ENCODE measurements at places on chromosomes 4 and X.

GRCh38 chr4:3112201-3112600 lies 37.7 kb downstream of the HTT start:
- no peak for DNase-seq

DNA sequence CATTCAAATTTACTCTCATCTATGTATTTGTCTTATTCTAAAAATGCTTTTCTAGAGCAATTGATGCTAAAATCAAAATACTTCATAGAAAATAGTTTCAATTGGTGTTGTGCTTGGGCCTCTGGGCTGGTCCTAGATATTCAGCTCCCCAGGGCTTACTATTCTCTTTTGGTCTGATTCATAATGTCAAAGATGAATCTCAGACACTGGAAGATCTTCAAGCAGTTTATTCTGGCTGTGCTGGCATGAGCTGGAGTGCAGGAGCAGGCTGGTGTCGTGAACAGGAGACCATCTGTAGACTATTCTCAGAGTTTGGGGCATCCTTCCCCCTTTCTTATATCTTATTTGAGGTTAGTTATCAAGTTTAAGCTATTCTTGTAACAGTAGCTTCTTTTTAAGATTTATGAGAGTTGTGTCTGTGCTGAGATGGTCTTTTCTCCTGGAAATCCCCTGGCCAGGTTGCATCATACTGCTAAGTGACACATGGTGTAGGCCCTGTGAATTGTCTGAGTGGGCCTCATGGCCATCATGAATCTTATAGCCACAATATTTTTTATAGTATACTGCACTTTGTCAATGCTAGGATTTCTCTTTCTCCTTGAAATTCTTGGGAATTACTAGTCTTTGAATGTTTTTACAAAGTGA lies 1624.0 kb upstream of the IGFBP7 start:
- no peak for DNase-seq

GRCh38 chrX:10577853-10578252 lies 42.5 kb downstream of the MID1 start:
- peak; percentile 6 for DNase-seq

- DNase-seq: no peak
Observed at GRCh38 chr4:69576251-69576877, 63.1 kb downstream of the UGT2A2 start.

DNA sequence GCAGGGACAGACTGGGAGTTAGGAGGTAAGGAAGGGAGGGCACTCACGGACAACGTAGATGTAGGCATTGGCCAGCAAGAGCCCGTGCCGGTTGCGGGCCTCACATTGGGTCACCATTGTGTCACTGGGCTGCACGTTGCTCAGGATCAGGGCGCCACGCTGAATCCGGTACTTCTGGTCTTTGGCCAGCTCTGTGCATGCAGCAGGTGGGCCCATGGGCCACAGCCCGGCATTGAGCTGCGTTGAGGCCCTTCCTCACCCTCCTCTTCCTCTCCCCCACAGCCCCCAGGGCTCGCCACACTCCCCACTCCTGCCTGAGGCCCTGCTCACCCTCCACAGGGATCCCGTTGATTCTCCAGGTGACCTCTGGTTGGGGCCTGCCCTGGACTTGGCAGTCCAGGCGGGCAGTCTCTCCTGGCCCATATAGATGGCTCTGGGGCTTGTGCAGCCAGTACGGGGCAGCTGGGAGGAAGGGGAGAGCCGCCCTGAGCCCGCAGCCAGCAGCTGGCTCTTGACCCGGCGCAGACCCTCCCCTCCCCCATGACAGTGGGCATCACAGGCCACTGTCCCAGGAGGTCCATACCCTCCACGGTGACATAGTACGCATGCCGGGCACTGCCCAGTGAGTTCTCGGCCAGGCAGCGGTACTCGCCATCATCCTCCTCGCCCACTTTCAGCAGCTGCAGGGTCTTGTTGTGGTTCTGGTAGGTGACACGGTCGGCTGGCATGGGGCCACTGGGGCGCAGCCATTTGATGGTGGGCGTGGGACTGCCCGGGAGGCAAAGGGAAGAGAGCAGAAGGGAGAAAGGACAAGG lies 16.3 kb downstream of the L1CAM start:
- no peak for DNase-seq

DNA sequence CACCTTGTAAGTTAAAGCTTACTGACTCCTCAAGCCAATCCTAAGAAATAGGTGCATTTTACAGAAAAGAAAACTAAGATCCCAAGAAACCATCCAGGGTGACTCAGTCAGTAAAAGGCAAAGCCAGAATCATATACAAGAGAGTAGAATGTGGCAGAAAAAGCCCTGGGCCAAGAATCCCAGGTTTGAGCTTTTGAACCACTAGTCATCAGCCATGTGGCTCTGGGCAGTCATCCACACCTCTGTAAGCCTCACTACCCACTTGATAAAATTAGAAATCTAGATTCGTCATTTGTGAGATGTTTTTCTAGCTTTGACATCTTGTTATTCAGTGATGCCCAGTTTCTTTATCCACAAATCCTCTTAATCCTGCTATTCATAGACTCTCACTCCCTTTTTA lies 122.2 kb upstream of the PDE5A start:
- DNase-seq: no peak

DNA sequence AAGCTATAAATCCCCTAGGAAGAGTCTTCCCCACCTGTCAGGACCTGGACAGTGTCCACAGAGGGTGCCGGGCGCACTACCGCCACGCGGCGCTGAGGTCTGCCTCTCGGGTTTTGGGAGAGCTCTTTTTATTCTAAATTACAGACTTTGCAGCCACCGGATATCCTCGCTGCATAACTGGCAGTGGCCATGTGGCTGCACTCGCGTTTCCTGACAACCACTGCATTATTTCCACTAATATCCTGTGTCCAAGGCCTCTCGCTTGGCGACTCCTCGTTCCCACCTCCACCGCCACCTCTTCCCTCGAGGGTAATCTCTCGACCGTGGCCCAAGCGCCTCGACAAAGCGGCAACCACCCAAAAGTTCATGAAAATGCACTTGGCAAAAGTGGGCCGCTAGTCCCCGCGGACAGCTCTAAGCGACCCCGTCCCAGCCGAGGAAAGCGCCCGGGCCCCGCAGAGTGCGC lies 512 bp upstream of the TMEM131L start:
- peak; percentile 77 for DNase-seq

- DNase-seq: peak; percentile 86
Observed at GRCh38 chrX:130110379-130111219, at the start of gene ELF4. Gene ELF4, minus strand, starts transcription at chrX:130110497. Its CDS starts 29,167 bp downstream, at chrX:130081330.

- peak; percentile 51 for DNase-seq
Observed at GRCh38 chrX:68490644-68491043, 8.2 kb upstream of the YIPF6 start.

GRCh38 chrX:10008483-10009056 lies 41.4 kb downstream of the CLDN34 start:
- no peak for DNase-seq

DNA sequence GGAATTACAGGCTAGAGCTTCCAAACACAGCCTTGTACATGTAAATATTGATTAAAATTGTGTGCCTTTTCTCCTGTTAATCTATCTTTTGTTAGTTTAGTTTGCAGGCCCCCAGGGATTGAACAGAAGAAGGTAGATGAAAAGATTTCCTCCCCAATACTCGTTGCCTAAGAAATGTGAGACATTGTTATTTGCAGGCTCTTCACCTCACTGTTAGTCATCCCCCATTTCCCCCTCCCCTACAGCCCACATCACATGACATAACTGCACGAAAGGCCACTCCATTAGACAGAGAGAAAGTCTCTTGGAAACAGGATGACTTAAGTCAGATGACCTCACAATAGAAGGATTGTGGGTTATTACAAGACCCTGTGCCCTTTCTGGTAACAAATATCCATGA lies 13.3 kb upstream of the MID1 start:
- DNase-seq: peak; percentile 26

DNA sequence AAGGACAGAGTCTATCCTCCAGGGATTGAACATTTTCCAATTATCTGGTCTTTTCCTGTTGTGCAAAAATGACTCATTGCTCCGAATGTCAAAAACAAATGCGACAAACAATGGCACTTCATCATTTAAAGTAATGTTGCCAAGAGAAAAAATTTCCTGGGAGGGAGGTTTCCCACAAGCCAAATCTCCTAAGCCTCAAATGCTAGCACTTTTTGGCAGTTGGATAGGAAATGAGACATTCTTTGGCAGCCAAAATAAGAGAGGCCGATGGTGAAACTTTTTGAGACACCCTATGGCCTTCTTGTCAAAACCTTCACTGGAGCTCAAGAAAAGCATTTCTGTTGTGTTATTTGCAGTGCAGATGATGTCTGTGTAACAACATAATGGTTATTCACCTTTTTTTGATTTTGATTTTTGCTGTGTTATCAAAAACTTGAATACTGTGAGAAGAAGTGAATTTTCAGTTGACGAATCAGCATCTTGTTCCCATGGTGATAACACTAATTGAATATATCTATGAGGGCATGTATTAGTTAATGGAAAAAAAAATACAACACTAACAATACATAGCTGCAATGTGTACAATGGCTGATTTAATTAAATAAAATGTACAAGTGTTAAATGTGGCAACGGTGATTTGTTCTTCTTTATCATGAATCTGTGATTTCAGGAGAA lies 333.8 kb downstream of the ANK2 start:
- no peak for DNase-seq

GRCh38 chr4:151939670-151940069 lies 178.9 kb upstream of the GATB start:
- no peak for DNase-seq

DNA sequence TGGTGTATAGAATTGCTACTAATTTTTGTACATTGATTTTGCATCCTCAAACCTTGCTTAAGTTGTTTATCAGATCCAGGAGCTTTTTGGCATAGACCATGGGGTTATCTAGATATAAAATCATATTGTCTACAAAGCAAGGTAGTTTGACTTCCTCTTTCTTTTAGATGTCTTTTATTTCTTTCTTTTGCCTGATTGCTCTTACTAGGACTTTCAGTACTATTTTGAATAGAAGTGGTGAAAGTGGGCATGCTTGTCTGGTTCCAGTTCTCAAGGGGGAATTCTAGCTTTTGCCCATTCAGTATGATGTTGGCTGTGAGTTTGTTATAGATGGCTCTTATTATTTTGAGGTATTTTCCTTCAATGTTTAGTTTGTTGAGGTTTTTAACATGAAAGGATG lies 187.9 kb upstream of the LCORL start:
- DNase-seq: no peak

DNA sequence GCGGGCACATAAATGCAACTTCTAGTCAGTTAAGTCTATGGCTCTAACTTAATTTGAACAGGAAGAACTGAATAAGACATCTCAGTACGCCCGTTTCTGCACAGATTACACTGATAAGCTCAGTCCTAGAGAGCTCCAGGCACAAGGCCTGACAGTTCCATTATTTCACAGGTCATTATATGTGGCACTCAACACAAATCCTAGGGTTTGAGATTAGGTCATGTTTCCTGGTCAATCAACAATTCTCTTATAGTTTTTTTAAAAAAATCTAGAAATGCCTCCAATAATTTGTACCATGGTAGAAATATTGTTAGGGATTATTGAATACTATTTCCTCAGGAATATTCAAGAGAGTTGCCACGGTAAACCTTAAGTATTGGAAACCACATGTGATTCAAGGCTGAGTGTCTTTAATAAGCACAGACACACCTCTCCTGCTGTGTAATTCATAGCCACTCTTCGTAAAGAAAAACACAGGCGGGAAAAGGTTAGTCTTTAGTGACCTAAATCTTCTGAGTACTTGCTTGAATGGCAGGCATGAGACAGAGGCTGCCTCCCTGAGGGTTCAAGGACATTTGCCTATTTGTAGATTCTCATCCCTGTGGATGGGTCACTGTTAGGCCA lies 342.9 kb upstream of the ADGRL3 start:
- DNase-seq: no peak

GRCh38 chrX:10415306-10416001 lies 204.9 kb downstream of the MID1 start:
- no peak for DNase-seq

GRCh38 chrX:43939187-43939926 lies 33.8 kb downstream of the NDP start:
- peak; percentile 13 for DNase-seq

GRCh38 chrX:23435575-23435974 lies 100.9 kb downstream of the PTCHD1 start:
- DNase-seq: peak; percentile 0

DNA sequence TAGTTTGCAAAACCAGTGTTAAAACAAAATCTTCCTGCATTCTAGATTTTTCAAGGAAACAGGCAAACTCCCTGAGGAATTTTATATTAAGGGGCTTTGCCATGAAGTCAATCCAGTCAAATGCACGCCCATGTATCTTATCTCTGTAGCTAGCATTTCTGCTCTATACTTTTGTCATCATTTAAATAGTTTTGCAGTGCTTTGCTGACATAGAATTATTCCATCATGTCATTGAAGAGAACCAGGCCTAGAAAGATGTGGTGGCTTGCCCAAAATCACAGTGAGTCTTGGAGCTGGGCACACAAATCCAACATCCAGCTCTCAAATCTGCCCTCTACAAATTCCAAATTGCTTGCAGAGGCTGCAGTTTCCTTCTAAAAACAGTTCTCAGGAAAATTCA lies 66.7 kb upstream of the LNX1 start:
- no peak for DNase-seq

DNA sequence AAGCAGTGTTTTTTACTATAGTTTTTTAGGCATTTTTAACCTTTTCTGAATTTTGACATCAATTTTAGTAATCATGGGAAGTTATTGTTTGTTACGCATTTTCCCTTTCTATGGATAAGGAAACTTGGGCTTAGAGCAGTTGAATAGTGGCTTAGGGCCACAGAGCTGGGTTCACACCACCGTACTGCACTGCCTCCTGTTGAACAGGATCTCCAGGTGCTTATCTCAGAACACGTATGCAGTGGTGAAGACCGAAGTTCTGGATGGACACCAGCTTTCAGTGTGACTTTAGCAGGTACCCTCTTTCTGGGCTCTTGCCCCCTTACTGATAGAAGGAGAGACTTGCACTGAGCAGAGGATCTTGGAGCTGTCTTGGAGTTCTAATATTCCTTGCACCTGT lies 137.6 kb downstream of the PTTG2 start:
- no peak for DNase-seq

GRCh38 chr4:15149839-15150592 lies 147.7 kb downstream of the CPEB2 start:
- DNase-seq: peak; percentile 88
